ENCODE measurements at places on chromosomes 13 and 19. TPM values are rescaled to one million over a fixed set of nuclear protein-coding genes. Genes with fewer than 3 reads are reported as not detected.

The ZNF420 gene
- 3.1 TPM for total RNA-seq

The SELENOV gene
- not detected for total RNA-seq

The DLEU7 gene
- not detected for total RNA-seq

GRCh38 chr19:1266129-1266915, 2.8 kb upstream of the CIRBP start:
- DNase-seq, result peak; percentile 76
- peaks cover 6% of the 10 kb centered on the region for H3K36me3 ChIP-seq
- H3K27ac ChIP-seq, result peak overlapping the region; percentile 99
- peak overlapping the region; percentile 37 for H3K4me3 ChIP-seq
- peaks cover 54% of the 10 kb centered on the region for H3K4me1 ChIP-seq

DNA sequence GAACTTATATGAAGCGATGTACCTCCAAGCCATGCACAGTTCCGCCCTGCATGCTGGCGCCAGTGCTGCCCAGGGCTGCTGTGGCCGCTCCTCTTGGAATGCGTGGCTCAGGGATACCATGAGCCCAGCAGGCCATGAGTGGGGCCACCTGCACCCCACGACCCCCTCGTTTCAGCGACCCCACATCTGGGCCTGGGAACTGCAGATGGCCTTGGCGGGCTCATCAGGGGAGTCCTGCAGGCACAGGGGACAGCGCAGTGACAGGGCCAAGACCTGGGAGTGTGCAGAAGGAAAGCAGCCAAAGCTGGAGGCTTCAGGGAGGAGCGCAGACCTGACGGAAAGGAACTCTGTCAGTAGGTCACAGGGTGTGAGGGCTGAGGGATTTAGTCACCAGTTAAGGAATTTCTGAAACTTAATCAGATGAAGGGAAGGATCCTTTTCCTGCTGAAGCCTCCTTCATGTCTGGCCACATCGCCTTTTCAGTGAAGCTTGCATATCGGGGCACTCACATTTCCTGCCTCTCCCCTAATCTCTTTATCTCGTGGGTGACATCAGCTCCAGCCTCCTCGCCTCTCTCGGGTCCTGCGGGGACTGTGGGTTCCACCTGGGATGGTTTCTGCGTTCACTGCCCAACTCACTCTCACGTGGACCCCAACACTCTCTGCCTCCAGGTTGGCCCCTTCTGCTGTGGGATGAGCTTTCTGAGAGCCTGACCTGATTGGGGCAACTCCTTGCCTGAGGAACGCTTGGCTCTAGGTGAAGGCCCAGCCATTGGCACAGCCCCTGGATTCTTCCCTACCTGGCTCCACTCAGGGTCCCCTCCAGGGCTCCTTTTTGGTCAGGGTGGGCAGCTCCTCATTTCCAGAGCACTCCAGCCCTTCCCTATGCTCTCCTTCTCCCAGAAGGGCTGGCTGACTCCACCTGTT, 123.5 kb downstream of the CRYL1 start:
- H3K4me1 ChIP-seq, result no peaks in the 10 kb centered on the region
- H3K36me3 ChIP-seq, result peaks cover 9% of the 10 kb centered on the region
- DNase-seq, result no peak
- no peak overlapping the region for H3K4me3 ChIP-seq
- no peak overlapping the region for H3K27ac ChIP-seq

Measured in gastrocnemius medialis (tissue), 4 donors.